ENCODE measurements at places on chromosomes 2 and 18.

DNA sequence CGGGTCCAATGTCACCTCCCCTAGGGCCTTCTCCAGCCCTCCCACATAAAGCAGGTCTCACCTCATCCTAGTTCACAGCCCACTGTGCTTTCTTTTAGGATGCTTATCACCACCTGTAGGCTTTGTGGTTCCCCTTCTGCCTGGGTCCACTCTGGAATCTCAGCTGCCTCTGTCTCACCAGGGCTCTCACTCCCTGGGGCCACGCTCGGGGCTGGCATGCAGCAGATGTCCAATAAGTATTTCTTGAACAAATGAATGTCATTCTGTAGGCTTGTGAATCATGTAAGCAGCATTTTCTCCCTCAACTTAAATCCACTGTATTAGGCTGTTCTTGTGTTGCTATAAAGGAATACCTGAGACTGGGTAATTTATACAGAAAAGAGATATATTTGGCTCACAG, 4.3 kb upstream of the SH3BP4 start:
- no peak for DNase-seq

DNA sequence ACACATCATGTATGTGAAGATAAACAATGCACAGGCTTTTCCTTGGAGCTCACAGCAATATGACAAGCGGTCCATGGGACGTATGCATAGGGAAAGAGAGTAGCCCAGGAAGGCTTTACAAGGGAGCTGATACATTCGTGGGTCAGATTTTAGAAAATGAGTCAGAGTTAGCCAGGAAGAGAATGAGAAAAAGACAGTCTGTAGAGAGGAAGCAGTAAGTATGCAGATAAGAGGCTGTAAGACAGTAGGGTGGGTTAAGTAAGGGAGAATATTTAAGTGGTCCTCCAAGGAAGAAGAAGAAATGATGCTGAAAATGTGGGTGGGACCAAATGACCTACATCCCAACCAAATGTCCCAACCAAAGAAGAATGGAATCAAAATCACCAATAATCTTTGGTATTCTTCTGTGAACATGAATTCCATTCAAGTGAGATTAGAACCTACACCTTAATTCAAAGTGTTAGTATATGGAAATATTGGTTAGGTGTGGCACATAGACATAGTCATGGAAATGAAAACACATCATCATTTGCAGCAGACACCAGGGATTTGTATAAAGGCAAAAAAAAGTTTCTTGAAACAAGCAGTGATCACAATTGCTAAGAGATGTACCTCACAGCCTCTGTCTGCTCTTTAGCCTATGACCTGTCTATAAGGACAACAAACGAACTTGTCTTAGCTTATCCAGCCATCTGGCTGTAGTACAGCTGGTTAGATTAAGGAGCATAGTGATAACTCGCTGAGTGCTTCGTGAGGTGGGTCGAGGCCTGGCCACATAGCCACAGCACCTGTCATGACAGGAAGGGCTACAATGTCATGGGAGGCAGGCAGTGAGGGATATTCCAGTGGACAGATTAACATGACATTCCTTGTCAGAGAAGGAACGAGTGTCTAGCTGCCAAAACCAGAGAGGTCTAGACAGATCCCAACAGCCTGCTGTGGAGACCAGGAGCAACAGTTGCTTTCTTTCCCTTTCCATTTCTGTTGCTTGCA, 133.6 kb downstream of the ALK start:
- DNase-seq: no peak

DNA sequence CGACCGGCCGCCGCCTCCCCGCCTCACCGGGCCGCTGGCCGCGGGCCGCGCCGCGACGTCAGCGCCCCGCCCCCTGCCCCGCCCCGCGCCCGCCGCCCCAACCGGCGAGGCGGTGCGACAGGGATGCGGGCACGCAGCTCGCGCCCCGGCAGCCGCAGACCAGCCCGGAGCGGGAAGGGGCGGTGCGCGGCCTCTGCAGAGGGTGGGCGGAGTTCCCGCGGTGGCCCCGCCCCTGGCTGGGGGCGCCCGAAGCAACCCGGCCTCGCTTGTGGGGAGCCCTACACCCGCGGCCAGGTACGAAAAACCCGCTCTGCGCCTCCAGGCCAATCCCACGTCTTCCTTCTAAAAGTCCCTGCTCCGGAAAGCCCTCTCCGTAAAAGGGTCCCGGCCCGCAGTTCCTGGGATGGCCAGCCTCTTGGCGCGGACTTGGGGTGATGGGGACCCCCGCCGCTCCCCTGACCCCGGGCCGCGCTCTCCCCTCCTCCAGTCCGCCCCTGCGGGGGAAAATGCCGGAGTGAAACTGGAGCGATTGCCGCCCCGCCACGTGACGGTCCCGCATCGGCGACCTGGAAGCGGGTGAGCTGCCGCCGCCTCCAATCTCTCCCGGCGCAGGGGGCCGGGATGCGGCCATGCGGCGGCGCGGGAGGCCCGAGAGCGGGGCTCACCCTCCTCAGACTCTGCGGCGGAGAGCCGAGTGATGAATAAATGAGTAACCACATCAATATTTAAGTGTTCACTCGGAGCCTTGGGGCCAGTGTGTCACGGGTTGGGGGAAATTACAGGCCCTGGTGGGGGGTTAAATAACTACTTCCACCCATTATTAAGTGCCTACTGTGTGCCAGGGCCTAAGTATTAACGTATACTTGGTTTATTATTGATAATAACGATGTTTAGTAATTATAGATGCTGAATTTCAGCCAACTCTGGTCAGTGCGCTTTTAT, at the start of gene RAB11FIP5:
TSS of gene RAB11FIP5 (minus strand) at position 36 of the 942 bp plus-strand sequence. CDS start 171 bp downstream, outside the sequence.
- DNase-seq: peak; percentile 81

DNA sequence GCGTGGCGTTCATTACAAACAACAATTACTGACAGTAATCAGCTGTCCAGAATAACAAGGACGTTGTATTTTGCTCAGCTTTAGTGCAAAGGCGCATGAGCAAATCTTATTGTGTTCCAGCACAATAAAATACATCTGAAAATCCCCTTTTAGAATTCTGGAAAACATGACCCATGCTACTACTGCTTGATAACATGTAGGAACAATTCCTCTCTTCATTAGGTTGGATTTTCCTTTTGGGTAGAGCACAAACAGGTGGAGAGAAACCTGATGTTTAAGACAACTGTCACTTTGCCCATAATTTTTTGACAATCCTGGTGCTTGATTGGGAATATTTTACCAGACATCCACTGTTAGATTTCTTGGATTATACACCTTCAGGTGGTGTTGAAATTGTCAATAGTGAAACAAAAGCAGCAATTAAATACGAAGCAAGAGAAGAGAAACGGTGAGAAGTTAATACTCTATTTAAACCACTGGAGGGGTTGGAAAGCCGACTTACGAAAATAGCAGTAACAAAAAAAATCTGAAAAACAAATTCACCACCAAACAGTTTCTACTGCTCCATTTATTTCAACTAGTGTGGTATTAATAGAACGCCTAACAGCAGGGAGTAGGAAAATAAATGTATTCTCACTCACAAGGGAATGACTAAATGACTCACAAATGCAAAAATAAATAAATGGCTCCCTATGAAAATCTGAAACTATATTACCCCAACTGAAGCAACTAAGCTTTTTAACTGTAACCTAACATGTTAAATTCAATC, 102.7 kb downstream of the CPO start:
- no peak for DNase-seq

DNA sequence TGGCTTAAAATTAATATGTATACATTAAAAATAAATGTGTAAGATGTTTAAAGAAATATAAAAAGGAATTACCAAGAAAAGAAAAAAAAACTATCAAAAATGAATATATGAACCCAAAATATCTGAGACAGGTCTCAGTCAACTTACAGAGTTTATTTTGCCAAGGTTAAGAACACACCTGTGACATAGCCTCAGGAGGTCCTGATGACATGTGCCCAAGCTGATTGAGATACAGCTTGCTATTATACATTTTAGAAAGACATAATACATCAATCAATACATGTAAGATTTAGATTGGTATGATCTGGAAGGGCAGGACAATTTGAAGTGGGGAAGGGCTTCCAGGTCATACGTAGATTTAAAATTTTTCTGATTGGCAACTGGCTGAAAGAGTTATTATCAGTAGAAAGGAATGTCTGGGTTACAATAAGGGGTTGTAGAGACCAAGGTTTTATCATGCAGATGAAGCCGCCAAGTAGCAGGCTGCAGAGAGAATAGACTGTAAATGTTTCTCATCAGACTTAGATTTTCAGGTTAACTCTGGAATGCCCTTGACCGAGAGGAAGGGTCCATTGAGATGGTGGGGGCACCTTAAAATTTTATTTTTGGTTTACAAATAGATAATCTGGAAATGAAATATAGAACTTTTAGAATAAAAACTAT, 74.7 kb downstream of the EXOC6B start:
- no peak for DNase-seq

Measured in dermis blood vessel endothelial cell (primary cell).